Omental fat pad (tissue), 4 donors: ENCODE measurements at places on chromosomes 6 and 20. TPM values are rescaled to one million over a fixed set of nuclear protein-coding genes. Genes with fewer than 3 reads are reported as not detected.

The SEL1L2 gene
- total RNA-seq: 1.4 TPM

The CALHM4 gene
- not detected for total RNA-seq

The TXLNB gene
- total RNA-seq: 1.0 TPM

The ABCF1 gene
- total RNA-seq: 86.0 TPM

The SLC17A2 gene
- not detected for total RNA-seq

The SLC35D3 gene
- not detected for total RNA-seq

The PTK6 gene
- 0.63 TPM for total RNA-seq
